ENCODE measurements at places on chromosomes 12 and 14. TPM values are rescaled to one million over a fixed set of nuclear protein-coding genes. Genes with fewer than 3 reads are reported as not detected.

ACACB gene
- total RNA-seq = 32.8 TPM

DNA sequence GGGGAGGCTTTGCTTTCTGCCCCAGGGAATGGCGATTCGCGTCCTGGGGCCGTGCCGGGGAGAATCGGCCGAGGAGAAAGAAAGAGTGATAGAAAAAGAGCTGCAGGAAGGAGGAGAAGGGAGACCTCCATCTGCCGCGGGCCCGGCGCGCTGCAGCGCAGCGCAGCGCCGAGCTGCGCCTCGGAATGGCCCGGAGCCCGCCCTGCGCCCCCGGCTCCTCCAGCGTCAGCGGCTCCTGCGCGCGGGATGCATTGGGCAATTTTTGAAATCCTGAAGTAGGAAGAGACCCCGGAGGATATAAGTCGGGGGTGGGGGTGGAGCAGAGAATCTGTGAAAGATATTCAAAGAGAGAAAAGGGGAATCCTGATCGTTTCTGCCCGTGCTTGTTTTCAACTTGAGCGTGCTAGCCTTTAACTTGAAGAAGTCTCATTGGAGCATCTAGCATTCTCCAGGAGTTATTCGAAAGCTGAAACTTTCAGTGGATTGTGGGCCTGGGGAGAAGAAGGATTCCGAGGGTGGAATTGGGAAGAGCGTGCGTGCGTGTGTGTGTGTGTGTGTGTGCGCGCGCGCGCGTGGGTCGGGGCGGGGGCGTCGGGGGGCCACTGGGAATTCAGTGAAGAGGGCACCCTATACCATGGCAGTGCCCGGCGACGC, 441 bp downstream of the PDE3A start:
- peak overlapping the region; percentile 89 for H3K27ac ChIP-seq
- no peaks in the 10 kb centered on the region for H3K4me1 ChIP-seq

ACVRL1 gene
- 162 TPM for total RNA-seq

WBP11 gene
- total RNA-seq = 55.3 TPM

DNA sequence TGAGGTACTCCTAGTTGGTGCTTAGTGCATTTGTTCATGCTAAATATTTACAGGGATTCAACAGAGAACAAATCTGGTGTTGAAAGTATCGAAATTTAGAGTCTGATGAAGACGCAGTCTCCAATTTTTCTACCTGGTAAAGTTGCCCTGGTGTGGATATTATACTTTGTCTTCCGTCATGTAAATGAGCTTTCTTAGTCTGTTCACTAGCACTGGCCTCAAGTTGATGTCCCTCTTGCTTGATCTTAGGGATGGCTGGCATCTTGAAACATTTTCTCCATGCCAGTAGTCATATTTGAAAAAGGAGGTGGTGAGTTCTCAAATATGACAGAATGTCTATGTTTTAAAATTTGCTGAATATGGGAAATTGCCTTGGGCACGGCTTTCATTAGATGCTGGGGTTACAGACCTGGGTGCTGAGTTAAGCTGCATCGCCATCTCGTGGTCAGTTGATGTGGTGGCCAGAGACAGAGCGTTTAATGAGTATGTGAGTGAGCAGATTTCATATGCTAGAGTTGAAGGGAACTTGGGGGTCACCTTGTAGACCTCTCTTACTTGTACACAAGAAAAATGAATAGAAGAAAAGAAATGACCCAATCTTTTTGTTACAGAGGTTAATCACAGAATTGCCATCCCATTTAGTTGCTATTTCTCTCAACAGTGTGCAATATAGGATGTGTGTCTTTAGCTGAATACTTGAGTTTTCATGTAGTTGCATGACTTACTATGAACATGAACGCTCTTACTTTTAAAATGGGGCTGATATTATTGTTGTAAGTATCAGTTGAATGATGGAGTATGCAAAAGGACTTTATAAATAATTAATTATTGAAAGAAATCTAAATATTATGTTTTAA, 172.8 kb upstream of the DCN start:
- no peak overlapping the region for H3K4me3 ChIP-seq
- H3K27ac ChIP-seq = no peak overlapping the region
- H3K4me1 ChIP-seq = no peaks in the 10 kb centered on the region
- no peaks in the 10 kb centered on the region for H3K36me3 ChIP-seq
- no peaks in the 10 kb centered on the region for H3K27me3 ChIP-seq

DNA sequence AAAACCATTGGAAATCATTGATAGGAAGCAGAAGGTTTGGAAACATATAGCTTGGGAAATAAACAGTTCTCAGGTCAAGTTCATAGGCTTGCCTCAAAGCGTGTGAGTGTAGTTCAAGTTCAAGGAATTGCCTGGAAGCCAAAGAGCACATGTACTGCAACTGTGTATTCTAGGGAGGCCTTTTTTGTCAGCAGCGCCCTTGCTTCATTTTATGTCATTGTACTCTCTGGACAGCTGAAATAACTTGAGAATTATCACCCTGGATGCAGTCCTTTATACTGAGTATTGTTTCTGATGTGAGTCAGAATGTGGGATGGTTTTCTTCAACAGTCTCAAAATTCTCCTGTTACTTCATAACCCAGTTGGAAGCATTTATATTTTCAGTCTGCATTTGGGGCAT, 16.0 kb upstream of the EVL start:
- H3K4me1 ChIP-seq = no peaks in the 10 kb centered on the region
- no peaks in the 10 kb centered on the region for H3K27me3 ChIP-seq
- H3K27ac ChIP-seq = no peak overlapping the region
- no peaks in the 10 kb centered on the region for H3K36me3 ChIP-seq
- DNase-seq = no peak
- H3K4me3 ChIP-seq = no peak overlapping the region

- H3K36me3 ChIP-seq = no peaks in the 10 kb centered on the region
- H3K27me3 ChIP-seq = no peaks in the 10 kb centered on the region
- H3K4me3 ChIP-seq = no peak overlapping the region
- no peak for DNase-seq
- H3K4me1 ChIP-seq = no peaks in the 10 kb centered on the region
These were observed 97.1 kb upstream of the PLEKHG7 start for GRCh38 chr12:92605621-92606170.

DNA sequence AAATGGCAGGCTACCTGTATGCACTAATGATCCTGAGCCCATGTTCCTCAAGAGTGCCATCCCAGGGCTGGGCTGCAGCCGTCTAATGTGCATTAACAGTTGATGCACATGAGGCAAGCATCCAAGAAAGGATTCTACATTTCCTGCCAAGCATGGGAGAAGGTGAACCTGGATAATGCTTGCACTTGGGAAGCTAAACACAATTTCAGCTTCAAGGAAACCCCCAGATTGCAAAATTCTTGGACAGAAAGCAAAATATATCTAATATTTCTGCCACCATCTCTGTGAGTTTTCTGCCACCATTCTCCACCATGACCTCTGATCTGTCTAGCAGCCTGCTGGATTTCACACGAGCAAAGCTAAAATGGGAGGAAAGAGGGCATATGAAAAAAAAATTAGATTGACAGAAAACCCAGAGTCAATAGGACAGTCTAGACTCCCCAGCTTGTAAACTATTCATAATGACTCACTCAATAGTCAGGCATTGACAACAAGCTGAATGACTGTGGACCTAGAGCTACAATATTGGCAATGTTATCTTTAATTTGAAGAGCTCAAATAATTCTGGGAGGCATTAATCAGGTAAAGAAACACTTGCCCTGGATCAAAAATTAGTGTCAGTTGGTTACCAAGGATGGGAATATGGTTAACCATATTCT, 91.9 kb upstream of the BCL2L14 start:
- no peaks in the 10 kb centered on the region for H3K4me1 ChIP-seq
- DNase-seq = no peak
- H3K27me3 ChIP-seq = no peaks in the 10 kb centered on the region
- H3K4me3 ChIP-seq = no peak overlapping the region
- H3K36me3 ChIP-seq = no peaks in the 10 kb centered on the region
- no peak overlapping the region for H3K27ac ChIP-seq

DNA sequence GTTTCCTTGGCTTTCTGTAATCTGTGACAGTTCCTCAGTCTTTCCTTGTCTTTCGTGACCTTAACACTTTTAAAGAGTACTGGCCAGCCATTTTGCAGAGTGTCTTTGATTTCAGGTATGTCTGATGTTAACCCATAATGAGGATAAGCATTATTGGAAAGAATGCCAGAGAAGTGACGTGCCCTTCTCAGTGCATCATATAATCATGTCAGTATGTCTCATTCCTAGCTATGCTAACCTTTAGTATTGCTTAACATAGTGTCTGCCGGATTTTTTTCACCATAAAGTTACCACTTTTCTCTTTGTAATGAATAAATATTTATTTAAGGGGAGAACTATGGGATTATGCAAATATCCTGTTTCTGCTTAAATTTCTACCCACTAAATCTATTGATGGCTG, 28.5 kb downstream of the RERG start:
- H3K27ac ChIP-seq = no peak overlapping the region
- no peaks in the 10 kb centered on the region for H3K27me3 ChIP-seq
- no peaks in the 10 kb centered on the region for H3K4me1 ChIP-seq
- DNase-seq = no peak

DNA sequence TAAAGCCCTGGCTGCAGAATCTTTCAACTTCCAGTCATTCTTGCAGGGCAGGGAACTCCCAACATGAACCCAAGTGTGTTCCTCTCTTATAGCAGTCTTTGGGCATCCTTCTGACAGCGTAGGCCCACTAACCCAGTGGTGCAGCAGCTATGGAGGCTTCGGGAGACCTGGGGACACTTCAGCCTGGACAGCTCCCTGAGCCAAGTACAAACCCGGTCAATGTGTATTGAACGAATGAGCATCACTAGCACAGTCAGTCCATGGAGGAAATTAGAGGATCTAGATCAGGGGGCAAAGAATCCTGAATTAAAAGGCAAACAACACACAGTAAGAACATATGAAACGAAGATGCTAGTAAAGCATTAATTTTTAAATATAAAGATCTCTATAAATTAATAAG, 41.8 kb downstream of the KIAA0586 start:
- no peak overlapping the region for H3K4me3 ChIP-seq
- H3K36me3 ChIP-seq = no peaks in the 10 kb centered on the region
- no peak overlapping the region for H3K27ac ChIP-seq
- DNase-seq = no peak
- H3K4me1 ChIP-seq = no peaks in the 10 kb centered on the region

All from colonic mucosa (tissue), 4 donors.